Activated naive CD4-positive, alpha-beta T cell treated with Interleukin-2 at 50 U/mL for 16 hours (primary cell): ENCODE measurements at places on chromosomes 12 and 14.

- no peak for DNase-seq
Measured at GRCh38 chr12:132534076-132534475, 44.1 kb downstream of the FBRSL1 start.

- no peak for DNase-seq
Measured at GRCh38 chr12:94039914-94040313, 108.5 kb upstream of the PLXNC1 start.

- no peak for DNase-seq
Measured at GRCh38 chr12:11174022-11174421, 3.0 kb downstream of the SMIM10L1 start.

- peak; percentile 39 for DNase-seq
Measured at GRCh38 chr12:110102255-110102654, 21.9 kb upstream of the IFT81 start.

- DNase-seq, result no peak
Measured at GRCh38 chr14:60926002-60926401, 54.9 kb downstream of the TRMT5 start.

DNA sequence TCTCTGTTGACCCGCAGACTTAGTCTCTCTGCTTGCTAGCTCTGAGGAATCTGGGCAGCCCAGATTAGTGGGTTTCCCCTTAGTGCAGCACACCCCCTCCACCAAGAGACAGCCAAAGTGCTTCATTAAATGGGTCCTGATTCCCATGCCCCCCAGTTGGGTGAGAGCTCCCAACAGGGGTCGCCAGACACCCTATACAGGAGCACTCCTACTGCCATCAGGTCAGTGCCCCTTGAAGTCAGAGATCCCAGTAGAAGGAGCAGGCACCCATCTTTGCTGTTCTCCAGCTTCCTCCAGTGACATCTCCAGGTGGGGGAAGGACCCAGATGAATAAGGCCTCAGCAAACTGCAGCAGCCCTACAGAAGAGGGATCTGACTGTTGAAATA, 36.7 kb upstream of the C14orf132 start:
- DNase-seq, result no peak

DNA sequence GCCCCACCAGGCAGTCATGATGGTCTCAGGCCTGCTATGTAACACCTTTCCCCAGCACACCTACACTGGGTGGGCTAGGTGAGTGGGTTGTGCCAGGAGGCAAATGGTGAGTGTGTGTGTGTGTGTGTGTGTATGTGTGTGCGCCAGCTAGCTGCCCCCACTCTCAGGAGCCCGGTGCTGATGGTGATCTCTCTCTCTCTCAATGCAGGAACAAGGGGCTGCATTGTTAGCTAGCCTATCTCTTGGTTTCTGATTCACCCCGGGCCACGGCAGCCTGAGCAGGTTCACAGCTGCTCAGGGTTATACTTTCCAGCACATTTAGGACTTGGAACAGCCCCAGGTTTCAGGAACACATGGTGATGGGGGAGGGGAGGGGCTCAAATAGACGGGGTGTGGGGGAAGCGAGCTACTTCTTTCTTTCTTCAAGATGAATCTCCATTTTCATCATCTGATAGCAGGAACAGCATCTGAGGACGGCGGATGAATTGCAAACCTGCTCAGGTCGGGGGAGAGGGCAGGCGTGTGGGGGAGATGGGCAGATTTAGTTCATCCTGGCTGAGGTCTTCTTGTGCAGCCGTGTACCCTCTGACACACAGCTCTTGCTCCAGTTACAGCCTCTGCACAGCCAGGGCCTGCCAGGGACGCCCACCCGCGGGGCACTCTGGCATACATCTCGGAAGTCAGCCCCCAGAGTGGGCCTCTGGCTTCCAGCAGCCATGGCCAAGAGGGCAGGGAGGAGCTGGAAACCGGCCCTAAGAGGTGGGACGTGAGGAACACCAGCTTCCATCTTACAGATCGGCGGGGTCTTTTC, 137.6 kb downstream of the ZFP36L1 start:
- no peak for DNase-seq

DNA sequence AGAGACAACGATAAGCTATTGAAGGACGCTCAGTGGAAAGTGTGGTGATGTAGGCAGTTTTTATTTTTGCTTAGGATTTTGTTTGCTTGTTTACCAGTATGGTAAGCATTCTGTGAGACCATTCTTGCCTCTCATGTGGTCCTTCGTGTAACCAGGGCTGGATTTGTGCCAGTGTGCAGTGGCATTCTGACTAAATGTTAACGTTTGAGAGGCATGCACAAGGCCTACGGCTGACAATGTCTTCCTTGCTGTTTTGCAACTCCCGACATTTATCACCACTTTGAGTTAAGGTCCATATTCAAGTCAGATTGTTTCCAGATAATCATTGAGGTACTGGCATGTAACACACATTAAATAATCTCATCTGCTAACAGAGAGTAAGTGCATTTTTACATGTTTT, 102.3 kb upstream of the BCAT1 start:
- no peak for DNase-seq
